CD8-positive, alpha-beta memory T cell (primary cell): ENCODE measurements at places on chromosomes 16 and 17. TPM values are rescaled to one million over a fixed set of nuclear protein-coding genes. Genes with fewer than 3 reads are reported as not detected.

The BLMH gene
- 68.0 TPM for total RNA-seq

The SCIMP gene
- 0.22 TPM for total RNA-seq

The TBC1D3C gene
- not detected for total RNA-seq

The ASPA gene
- not detected for total RNA-seq

The NEUROD2 gene
- not detected for total RNA-seq

The ZNF75A gene
- total RNA-seq = 42.0 TPM

The CYGB gene
- not detected for total RNA-seq

DNA sequence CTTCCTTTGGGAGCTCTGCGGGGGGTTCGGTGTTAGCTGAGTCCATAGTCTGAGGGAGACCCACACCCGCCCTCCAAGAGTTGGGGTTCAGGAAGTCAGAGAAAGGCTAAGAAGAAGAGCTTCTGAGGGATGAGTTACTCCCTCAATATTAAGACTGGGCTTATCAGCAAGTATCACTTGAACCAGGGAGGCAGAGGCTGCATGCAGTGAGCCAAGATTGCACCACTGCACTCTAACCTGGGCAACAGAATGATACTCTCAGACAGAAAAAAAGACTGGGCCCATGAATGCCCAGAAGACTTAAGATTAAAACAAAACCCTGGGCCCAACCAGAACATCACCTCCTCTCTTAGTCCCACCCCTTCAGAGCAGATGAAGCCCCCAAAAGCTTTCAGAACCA, 6.0 kb downstream of the NKIRAS2 start:
- no peaks in the 10 kb centered on the region for H3K27me3 ChIP-seq
- peaks cover 21% of the 10 kb centered on the region for H3K36me3 ChIP-seq
- H3K4me1 ChIP-seq = peaks cover 13% of the 10 kb centered on the region
- no peak overlapping the region for H3K27ac ChIP-seq
- DNase-seq = no peak

DNA sequence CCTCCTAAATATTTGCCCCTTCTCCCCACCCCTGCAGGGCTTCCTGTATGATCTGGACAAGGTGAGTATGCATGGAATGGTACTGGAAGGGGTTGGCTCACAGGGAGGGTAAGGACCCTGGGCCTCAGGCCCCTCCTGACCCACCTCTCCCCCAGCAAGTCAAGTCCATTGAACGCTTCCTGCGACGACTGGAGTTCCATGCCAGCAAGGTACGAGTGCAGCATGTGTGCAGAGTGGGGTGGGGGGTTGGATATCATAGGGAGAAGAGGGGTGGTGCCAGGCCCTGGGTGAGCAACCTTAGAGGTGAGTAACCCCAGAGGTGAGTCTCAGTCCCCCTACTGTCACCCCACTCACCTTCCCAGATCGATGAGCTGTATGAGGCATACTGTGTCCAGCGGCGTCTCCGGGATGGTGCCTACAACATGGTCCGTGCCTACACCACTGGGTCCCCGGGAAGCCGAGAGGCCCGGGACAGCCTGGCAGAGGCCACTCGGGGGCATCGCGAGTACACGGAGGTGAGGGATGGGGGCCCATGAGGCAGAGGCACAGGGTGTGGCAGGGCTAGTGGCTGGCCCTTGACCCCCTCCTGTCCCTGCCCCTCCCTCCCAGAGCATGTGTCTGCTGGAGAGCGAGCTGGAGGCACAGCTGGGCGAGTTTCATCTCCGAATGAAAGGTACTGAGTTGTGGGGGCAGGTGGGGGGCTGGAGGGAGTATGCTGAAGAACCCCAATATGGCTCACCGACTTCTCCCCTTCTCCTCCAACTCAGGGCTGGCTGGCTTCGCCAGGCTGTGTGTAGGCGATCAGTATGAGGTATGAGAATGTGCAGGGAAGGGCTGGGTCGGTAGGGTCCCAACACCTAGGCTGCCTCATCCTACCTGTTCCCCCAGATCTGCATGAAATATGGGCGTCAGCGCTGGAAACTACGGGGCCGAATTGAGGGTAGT, 11.3 kb downstream of the RIPOR1 start:
- DNase-seq = no peak
- no peaks in the 10 kb centered on the region for H3K36me3 ChIP-seq
- no peak overlapping the region for H3K4me3 ChIP-seq
- H3K4me1 ChIP-seq = peaks cover 33% of the 10 kb centered on the region
- no peaks in the 10 kb centered on the region for H3K27me3 ChIP-seq

DNA sequence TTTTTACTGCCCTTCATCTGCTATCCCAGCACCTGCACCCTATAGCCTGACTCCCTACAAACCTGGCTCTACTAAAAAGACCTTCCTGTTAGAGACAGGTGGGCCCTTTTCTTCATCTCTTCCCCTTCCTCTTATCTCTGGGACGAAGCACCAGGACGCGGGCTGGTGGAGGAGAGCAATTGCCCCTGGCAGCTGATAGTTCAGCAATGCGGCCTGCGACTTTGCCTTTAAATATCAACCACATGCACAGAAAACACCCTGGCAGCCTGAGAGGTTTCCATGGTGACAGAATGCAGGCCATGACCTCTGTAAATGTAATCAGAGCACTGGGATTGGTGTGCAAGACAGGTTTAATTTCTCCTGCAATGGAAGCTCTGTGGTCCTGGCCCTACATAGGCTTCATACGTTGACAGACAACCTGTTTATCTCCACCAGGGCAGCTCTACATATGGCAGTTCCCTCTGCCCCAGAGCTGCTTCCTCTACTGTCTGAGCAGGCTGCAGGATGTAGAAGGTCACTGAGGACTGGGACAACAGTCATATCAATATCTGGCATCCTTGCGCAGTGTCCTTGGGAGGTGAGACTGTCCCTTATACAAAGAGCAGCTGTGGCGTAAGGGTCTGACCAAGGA, 10.0 kb upstream of the SKAP1 start:
- H3K36me3 ChIP-seq = no peaks in the 10 kb centered on the region
- H3K27me3 ChIP-seq = no peaks in the 10 kb centered on the region
- peak overlapping the region; percentile 21 for H3K4me3 ChIP-seq
- peak overlapping the region; percentile 53 for H3K27ac ChIP-seq
- peak; percentile 83 for DNase-seq

GRCh38 chr17:28446716-28447395, 26.6 kb upstream of the SLC13A2 start:
- no peak overlapping the region for H3K27ac ChIP-seq
- H3K4me3 ChIP-seq = no peak overlapping the region
- no peaks in the 10 kb centered on the region for H3K36me3 ChIP-seq
- no peak for DNase-seq
- no peaks in the 10 kb centered on the region for H3K4me1 ChIP-seq

DNA sequence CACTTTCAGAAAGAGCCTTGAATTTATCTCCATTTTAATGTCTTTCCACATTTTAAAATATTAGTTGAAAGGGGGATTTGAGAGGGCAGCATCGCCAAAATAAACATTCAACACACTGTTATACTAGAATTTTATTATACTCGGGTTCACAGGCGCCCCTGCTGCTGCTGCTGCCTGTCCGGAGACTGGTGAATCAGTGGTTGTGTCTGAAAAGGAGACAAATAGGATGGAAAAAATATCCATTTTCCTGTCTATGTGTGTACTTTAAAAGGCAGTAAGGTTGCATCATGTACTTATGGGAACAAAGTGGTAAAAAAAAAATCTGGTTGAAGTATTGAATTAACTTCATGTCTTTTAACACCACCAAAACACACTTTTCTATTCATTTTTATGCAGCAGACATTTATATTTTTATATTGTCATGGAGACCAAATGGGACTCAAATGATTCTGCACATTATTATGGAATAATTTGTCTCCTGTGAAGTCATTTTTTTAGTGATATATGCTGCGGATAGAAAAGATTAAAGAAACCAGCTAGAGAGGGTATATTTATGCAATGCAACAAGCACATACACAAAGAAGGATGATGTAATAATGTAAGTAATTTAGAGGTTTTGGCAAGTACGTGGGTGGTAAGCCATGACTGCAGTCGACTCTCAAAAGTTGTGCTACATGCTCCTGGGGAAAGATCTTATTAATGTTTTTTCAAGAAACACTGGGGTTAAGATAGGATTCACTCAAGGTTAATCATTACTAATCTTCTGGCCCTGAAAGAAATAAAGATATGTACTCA, 759.0 kb upstream of the SOX9 start:
- no peak overlapping the region for H3K27ac ChIP-seq
- no peak overlapping the region for H3K4me3 ChIP-seq
- no peak for DNase-seq
- no peaks in the 10 kb centered on the region for H3K27me3 ChIP-seq
- H3K4me1 ChIP-seq = no peaks in the 10 kb centered on the region

DNA sequence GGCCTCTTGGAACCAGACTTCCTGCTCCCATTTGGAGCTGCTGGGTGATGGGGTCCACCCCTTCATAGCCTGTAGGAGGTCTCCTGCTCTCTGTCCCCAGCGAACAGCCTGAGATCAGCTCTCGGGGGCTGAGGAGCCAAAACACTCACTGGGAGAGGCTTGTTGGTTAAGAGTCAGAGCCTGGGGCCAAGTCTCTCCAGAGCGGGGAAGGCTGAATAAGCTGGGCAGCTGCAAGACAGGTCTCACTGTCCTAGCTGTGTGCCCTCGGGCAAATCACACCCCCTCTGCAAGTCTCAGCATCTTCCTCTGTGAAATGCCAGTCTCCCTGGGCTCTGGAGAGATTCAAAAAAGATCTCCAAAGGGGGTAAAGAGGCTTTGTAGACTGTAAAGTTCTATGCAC, 174.6 kb downstream of the WSCD1 start:
- no peak for DNase-seq
- H3K4me3 ChIP-seq = no peak overlapping the region
- H3K27ac ChIP-seq = no peak overlapping the region
- no peaks in the 10 kb centered on the region for H3K4me1 ChIP-seq

- H3K36me3 ChIP-seq = no peaks in the 10 kb centered on the region
- no peak for DNase-seq
- H3K4me1 ChIP-seq = no peaks in the 10 kb centered on the region
- no peak overlapping the region for H3K4me3 ChIP-seq
- no peak overlapping the region for H3K27ac ChIP-seq
These were observed 52.2 kb downstream of the CCT6B start for GRCh38 chr17:34909040-34909439.

- H3K4me3 ChIP-seq = no peak overlapping the region
- no peaks in the 10 kb centered on the region for H3K4me1 ChIP-seq
- no peak for DNase-seq
- H3K27ac ChIP-seq = no peak overlapping the region
- H3K36me3 ChIP-seq = peaks cover 48% of the 10 kb centered on the region
These were observed 28.3 kb downstream of the PLCD3 start for GRCh38 chr17:45104029-45104428.

DNA sequence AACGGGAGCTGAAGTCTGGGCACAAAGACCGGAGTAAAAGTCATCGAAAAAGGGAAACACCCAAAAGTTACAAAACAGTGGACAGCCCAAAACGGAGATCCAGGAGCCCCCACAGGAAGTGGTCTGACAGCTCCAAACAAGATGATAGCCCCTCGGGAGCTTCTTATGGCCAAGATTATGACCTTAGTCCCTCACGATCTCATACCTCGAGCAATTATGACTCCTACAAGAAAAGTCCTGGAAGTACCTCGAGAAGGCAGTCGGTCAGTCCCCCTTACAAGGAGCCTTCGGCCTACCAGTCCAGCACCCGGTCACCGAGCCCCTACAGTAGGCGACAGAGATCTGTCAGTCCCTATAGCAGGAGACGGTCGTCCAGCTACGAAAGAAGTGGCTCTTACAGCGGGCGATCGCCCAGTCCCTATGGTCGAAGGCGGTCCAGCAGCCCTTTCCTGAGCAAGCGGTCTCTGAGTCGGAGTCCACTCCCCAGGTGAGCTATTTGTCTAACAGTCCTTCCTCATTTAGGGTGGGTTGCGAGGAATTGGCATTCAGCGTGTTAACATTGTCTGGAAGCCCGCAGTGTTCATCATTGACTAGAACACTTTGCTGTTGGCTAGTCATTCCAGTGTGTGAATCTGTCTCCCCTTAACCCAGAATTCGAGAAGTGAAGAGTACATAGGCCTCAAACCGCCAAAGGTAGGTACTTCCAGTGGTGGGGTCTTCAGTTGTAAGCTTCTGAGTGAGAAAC, 1.5 kb downstream of the CDK12 start:
- DNase-seq = no peak
- peak overlapping the region; percentile 89 for H3K27ac ChIP-seq
- peaks cover 4% of the 10 kb centered on the region for H3K36me3 ChIP-seq
- peaks cover 30% of the 10 kb centered on the region for H3K4me1 ChIP-seq
- H3K27me3 ChIP-seq = no peaks in the 10 kb centered on the region
